ENCODE measurements at places on chromosomes 5 and 9.
A peak's percentile ranks its signal among the peaks of the same experiment; 100 is the strongest.

- ATAC-seq = peak; percentile 73
These were observed at the start of gene AGPAT2 for GRCh38 chr9:136686794-136687711. Gene AGPAT2 (minus strand): TSS chr9:136687457. CDS start chr9:136687357, 100 bp downstream.

- ATAC-seq = no peak
These were observed 79.7 kb upstream of the ICE1 start for GRCh38 chr5:5342784-5343183.

DNA sequence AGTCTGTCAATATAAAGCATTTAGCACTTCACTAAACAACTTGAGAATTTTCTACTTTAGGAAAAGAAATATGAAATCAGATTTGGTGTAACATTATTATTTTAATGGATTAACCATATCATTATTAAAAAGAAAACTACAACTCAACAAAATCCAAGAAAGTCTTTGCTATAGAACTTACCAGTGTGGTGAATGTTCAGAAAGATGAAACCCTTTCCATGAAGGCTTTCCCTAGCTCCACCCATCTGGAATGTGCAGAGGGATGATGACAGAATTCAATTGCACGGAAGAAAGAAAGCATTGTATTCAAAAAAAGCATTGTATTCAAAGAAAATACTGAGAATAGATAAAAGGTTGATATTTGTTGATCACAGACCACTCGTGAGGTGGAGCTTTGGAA lies 328.6 kb upstream of the NUDT12 start:
- no peak for ATAC-seq

DNA sequence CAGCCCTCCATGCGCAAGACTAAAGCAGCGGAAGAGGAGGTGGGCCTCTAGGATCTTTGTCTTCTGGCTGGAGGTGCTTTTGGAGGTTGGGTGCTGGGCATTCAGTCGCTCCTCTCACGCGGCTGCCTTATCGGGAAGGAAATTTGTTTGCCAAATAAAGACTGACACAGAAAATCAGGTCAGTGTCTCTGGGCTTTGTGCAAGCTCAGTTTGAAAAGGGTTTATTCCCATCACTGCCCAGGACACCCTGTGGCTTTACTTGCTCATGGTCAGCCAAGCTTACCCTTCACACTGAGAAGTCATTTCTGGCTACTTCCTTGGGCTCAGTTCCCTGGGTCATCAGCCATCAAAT lies 10.5 kb downstream of the SLC2A8 start:
- ATAC-seq = no peak

- ATAC-seq = no peak
These were observed 94.5 kb upstream of the CHD1 start for GRCh38 chr5:99023330-99023729.

DNA sequence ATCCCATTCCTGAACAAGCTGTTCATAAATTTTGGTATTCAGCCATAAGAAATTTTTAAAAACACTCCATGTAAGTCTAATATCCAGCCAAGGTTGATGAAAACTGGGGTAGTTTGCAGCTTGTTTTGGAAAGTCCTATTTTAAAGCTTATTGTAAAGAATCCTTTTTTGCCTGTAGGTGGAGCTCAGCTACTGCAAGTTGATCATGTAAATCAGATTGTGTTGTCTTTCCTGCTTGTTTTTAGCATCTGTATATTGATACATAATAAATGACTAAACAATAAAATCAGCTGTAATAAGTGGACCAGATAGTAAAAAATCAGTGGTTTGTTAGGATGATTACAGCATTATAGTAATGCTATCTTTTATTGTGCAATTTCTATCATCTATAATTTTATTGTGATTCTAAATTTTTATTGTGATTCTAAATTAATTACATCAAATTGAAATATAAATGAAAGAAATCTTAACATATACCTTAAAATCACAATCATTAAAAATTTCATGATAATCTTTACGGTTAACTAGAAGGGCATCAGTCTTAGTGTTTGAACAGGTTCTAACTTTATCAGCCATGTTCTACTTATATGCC lies 42.4 kb downstream of the CWC27 start:
- peak; percentile 74 for ATAC-seq

DNA sequence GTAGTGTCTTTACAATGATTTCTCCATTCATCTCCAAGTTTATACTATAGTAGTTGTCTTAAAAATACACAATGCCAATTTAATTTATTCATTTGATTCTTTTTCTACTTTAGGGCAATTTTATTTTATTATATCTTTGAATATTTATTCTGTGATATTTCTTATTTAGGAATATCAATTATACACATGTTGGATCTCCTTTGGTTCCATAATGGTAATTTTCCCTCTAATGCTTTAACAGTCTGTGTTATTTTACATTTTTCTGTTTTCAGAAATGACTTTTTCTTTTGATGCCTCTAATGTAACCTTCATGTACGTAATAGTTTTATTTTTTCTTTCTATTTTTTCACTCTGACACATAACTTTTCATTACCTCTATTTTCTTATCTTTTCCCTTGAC lies 153.0 kb downstream of the CSNK1G3 start:
- no peak for ATAC-seq

DNA sequence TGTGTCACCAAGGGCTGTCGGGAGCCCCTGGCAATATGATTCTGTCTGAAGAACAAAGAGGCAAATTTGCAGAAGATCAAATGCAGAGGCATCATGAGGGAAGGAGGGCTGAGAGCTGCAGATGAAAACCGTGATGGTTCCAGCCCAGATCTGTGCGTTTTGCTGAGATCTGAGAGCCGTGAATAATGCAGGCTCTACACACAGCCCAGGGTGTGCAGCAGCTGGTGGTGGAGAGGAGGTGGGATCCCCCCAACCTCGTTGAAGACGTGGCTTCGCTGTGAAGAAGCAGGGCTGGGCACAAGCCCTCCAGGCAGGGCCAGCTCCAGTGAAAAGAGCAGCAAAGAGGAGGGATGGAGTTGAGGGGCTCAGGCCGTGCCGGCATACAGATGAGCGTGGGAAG lies 75.5 kb downstream of the TSPAN17 start:
- no peak for ATAC-seq

DNA sequence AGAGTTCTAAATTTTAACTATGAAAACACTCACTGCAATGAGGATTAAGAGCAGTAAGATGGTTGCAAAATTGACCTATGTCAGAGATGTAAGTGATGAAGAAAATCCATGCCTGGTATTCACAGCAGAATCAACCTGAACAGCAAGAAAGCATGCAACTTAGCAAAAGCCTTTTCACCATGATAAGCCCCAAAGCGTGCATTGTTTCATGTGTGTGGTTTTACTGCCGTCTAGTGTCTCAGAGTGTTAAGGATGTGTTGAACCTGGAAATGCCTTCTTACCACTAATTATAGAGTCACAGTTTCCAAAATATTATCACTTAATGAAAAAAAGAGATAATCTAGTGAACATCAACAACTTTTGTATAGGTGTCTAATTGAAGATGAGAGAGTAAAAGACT lies 415.2 kb upstream of the TRPC7 start:
- ATAC-seq = no peak

GRCh38 chr5:120682851-120683250 lies 218.8 kb downstream of the PRR16 start:
- peak; percentile 40 for ATAC-seq

DNA sequence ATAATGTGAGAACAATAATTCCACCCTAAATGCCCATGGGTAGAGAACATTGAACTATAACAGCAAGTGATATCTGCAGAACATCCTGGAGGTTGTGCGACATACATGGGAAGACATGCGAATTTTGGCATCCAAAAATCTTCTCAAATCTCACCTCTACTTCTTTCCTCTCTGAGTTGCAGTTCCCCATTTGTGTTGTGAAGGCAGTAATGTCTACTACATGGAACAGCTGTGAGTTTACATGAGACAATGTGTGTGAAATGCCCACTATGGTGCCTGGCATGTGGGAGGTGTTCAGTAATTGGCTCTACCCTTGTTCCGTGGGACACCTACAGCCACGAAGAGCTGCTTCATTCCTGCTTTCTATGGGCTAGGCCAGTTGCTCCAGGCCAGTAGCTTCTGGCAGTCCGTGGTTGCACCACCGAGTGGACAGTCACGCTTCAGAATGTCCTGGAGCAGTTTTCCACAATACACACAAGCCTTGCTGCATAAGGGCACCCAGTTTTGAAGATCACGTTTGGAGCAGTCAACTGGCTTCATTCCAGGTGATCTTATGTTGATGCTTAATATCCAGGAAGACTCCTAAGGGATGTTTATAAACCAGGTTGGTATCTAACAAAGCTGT lies 297.7 kb downstream of the DEPDC1B start:
- no peak for ATAC-seq

Data from SK-N-SH treated with all-trans-retinoic acid at 6 μM for 48 hours (cell line).